ENCODE measurements at places on chromosomes 3 and 15. TPM values are rescaled to one million over a fixed set of nuclear protein-coding genes. Genes with fewer than 3 reads are reported as not detected.

- H3K36me3 ChIP-seq, result no peaks in the 10 kb centered on the region
- no peak overlapping the region for H3K27ac ChIP-seq
- no peak for DNase-seq
- no peaks in the 10 kb centered on the region for H3K27me3 ChIP-seq
- H3K4me3 ChIP-seq, result no peak overlapping the region
Measured at GRCh38 chr15:77784361-77785292, 151.9 kb upstream of the LINGO1 start.

DNA sequence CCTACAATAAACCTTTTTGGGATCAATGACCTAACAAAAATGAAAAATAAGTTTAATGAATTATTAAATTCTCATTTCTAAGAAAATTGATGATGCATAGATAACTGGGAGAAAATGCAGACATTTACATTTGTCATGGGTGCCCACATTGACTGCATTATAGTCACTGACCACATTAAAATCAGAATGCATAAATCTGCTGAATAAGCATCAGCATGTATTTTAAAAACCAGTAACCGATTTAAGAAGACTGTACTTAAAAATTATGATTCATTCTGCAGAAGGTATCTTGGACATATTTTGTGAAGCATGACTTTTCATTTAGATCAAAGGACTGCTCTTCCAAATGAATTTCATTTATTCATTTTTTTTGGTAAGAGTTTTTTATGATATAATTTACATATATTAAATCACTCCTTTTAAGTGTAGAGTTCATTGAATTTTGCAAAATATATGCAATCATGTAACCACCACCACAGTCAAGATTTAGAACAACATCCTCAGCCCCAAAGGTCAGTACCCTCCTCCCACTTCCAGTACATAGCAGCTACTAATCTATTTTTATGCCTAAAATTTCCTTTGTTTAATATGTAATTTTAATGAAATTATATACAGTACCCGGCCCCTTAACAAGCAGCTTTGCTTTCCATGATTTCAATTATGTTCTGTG is 11.8 kb downstream of the KCNH8 start:
- no peak overlapping the region for H3K27ac ChIP-seq
- H3K36me3 ChIP-seq, result no peaks in the 10 kb centered on the region
- no peak overlapping the region for H3K4me3 ChIP-seq
- no peaks in the 10 kb centered on the region for H3K4me1 ChIP-seq
- no peaks in the 10 kb centered on the region for H3K27me3 ChIP-seq

DNA sequence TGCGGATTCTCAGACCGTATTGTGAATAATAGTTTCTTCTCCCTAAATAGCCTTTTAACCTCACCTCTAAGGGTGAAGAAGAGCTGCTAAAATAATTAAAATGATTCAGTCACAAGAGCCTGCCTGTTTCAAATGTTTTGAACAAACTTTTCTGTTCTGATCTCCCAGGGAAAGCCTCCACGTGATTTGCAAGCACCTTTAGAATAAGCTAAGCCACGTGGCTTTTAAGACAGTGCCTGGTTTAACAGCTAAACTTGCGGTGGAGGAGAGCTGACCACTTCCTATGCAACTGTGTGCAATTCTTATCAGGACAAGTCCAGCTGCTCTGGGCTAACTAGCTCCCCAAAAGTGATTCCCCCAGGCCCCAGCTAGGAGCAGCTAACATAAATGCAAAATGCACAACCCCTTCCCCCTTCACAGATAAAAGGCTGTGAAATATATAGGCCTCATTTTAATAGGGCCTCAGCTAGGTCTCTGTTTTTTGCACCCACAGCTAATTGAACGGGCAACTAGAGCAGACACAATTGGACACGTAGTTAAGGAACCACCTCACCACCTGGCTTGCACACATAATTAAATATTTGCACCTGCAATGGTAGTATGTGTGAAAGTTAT is 401.2 kb upstream of the NR2F2 start:
- DNase-seq, result no peak
- H3K4me1 ChIP-seq, result no peaks in the 10 kb centered on the region
- no peak overlapping the region for H3K27ac ChIP-seq
- H3K27me3 ChIP-seq, result no peaks in the 10 kb centered on the region
- H3K36me3 ChIP-seq, result no peaks in the 10 kb centered on the region
- no peak overlapping the region for H3K4me3 ChIP-seq

GRCh38 chr3:39344746-39345344 is 15.3 kb downstream of the CCR8 start:
- no peak overlapping the region for H3K27ac ChIP-seq
- no peaks in the 10 kb centered on the region for H3K36me3 ChIP-seq
- H3K4me1 ChIP-seq, result no peaks in the 10 kb centered on the region
- no peaks in the 10 kb centered on the region for H3K27me3 ChIP-seq
- H3K4me3 ChIP-seq, result no peak overlapping the region
- no peak for DNase-seq

GRCh38 chr3:130661140-130661891 is 85.3 kb downstream of the PIK3R4 start:
- peaks cover 16% of the 10 kb centered on the region for H3K4me1 ChIP-seq
- DNase-seq, result peak; percentile 21
- no peaks in the 10 kb centered on the region for H3K27me3 ChIP-seq
- no peaks in the 10 kb centered on the region for H3K36me3 ChIP-seq
- H3K27ac ChIP-seq, result peak overlapping the region; percentile 25

- no peaks in the 10 kb centered on the region for H3K4me1 ChIP-seq
- no peak for DNase-seq
- no peak overlapping the region for H3K4me3 ChIP-seq
- no peaks in the 10 kb centered on the region for H3K27me3 ChIP-seq
Measured at GRCh38 chr15:28075573-28075972, 23.5 kb downstream of the OCA2 start.

- H3K27me3 ChIP-seq, result no peaks in the 10 kb centered on the region
- no peaks in the 10 kb centered on the region for H3K36me3 ChIP-seq
- no peak for DNase-seq
Measured at GRCh38 chr3:4741106-4741403, 238.2 kb upstream of the BHLHE40 start.

GRCh38 chr3:168249550-168250414 is 154.1 kb upstream of the GOLIM4 start:
- H3K4me3 ChIP-seq, result peak overlapping the region; percentile 44
- DNase-seq, result peak; percentile 19
- no peaks in the 10 kb centered on the region for H3K4me1 ChIP-seq
- peaks cover 21% of the 10 kb centered on the region for H3K27me3 ChIP-seq
- no peaks in the 10 kb centered on the region for H3K36me3 ChIP-seq
- H3K27ac ChIP-seq, result no peak overlapping the region

- no peaks in the 10 kb centered on the region for H3K4me1 ChIP-seq
- no peak for DNase-seq
- no peaks in the 10 kb centered on the region for H3K27me3 ChIP-seq
- H3K4me3 ChIP-seq, result no peak overlapping the region
- H3K27ac ChIP-seq, result no peak overlapping the region
Measured at GRCh38 chr3:18061737-18062656, 319.6 kb upstream of the TBC1D5 start.

DNA sequence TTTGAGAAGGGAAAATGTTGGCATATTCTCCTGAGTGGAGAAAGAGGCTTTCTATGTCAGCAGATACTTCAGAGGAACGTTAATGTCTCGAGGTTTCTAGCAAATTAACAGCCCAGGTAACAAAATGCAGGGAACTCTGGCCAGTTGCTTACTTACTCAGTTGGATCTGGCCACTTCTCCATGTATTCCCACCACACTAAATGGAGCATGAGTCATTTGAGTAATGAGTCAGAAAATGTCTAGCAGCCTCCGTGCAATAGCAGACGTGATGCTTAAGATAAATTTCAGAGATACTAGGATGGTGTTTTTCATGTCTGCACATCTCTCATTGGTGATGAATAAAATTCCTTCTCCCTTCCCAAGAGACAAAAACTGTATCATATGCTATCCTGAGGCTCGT is 671.5 kb downstream of the FHIT start:
- H3K4me3 ChIP-seq, result no peak overlapping the region
- no peaks in the 10 kb centered on the region for H3K36me3 ChIP-seq
- H3K27ac ChIP-seq, result no peak overlapping the region
- H3K4me1 ChIP-seq, result no peaks in the 10 kb centered on the region
- no peaks in the 10 kb centered on the region for H3K27me3 ChIP-seq
- no peak for DNase-seq

GRCh38 chr15:78003539-78004008 is 73.9 kb downstream of the TBC1D2B start:
- peaks cover 15% of the 10 kb centered on the region for H3K4me1 ChIP-seq
- H3K36me3 ChIP-seq, result no peaks in the 10 kb centered on the region
- no peak for DNase-seq
- H3K27ac ChIP-seq, result no peak overlapping the region
- no peaks in the 10 kb centered on the region for H3K27me3 ChIP-seq

DNA sequence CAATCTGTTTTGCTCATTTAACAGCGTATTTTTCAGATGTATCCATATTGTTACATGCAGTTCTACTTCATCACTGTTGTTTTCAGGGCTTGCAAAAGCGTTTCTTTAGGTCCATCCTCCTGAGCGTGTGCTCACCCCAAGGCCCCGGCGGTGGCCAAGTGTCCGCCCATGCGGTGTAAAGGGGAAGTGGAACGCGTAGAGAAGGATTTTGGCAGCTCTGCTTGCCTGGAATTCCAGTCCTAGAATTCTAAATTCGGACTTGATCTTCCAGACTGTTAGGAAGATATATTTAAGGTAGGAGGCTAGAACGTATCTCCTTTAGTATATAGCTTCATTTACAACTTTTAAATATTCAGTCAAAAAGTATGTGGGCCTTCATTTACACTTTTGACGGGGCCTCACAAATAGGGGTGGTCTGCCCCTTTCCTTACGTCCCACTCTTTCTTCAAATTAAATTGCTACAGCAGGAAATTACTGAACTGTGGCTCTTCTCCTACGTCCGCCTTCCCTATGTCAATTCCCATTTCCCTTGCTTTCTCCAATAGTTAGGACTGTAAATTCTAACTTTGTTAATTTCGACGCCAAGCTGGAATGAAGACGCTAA is 609 bp upstream of the TBC1D23 start:
- H3K4me3 ChIP-seq, result peak overlapping the region; percentile 90
- DNase-seq, result peak; percentile 68
- peak overlapping the region; percentile 98 for H3K27ac ChIP-seq
- no peaks in the 10 kb centered on the region for H3K36me3 ChIP-seq
- peaks cover 6% of the 10 kb centered on the region for H3K4me1 ChIP-seq

DNA sequence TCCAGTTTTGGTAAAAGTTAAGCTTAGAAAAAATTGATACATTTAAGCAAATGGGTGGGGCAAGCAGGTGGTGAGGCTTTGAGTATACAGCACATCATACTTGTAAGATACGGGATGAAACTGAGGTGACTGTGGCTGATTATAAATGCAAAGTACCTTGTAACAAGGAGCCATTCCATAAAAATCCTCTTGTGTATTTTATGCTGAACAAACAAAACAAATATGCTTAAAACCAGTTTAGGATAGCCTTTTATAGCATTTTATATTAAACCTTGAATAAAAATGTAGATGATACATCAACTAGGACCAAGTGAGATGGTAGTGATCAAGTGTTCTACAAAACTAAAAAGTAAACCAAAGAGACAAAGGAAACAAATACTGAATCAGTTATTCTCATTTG is 3.4 kb downstream of the PLSCR1 start:
- H3K27me3 ChIP-seq, result no peaks in the 10 kb centered on the region
- H3K4me3 ChIP-seq, result no peak overlapping the region

DNA sequence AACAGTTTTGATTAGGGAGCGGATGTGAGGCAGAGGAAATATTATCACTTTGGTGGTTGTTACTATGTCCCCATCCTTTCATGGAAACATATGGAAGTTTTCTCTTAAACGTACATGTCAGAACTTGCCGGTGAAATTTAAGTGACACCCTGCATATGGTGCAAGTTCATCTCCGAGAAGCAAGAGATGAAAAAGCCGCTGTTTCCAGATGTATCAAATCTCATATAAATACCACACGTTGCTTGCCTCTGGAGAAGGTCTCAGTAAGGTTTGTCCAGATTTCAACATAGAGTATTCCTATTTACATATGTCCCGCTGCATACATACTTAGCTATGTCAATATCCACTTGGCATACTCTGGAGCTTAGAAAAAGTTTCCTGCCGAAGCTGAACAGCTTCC is 172.2 kb upstream of the ICE2 start:
- H3K27ac ChIP-seq, result no peak overlapping the region
- H3K4me1 ChIP-seq, result no peaks in the 10 kb centered on the region
- H3K36me3 ChIP-seq, result no peaks in the 10 kb centered on the region
- DNase-seq, result no peak

- no peak overlapping the region for H3K27ac ChIP-seq
- no peaks in the 10 kb centered on the region for H3K4me1 ChIP-seq
- H3K27me3 ChIP-seq, result no peaks in the 10 kb centered on the region
- H3K4me3 ChIP-seq, result no peak overlapping the region
- no peaks in the 10 kb centered on the region for H3K36me3 ChIP-seq
Measured at GRCh38 chr3:110646496-110646895, 425.1 kb upstream of the NECTIN3 start.

GRCh38 chr15:47397655-47398054 is 319.6 kb upstream of the SEMA6D start:
- no peak for DNase-seq
- H3K27me3 ChIP-seq, result no peaks in the 10 kb centered on the region
- no peak overlapping the region for H3K27ac ChIP-seq
- H3K4me3 ChIP-seq, result no peak overlapping the region

GRCh38 chr3:25820366-25820765 is 30.5 kb downstream of the OXSM start:
- H3K27ac ChIP-seq, result no peak overlapping the region
- H3K4me3 ChIP-seq, result no peak overlapping the region
- no peaks in the 10 kb centered on the region for H3K27me3 ChIP-seq

DNA sequence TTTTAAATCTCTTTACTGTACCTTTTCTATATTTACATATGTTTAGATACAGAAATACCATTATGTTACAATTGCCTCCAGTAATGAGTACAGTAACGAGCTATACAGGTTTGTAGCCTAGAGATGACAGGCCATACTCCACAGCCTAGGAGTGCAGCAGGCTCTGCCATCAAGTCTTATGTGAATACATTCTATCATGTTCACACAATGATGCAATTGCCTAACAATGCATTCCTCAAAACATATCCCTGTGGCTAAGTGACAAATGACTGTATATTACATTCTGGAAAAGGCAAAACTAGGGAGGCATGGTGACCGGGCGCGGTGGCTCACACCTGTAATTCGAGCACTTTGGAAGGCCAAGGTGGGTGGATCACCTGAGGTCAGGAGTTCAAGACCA is 192.4 kb upstream of the IGF1R start:
- H3K27ac ChIP-seq, result no peak overlapping the region
- DNase-seq, result no peak
- no peaks in the 10 kb centered on the region for H3K36me3 ChIP-seq
- H3K4me3 ChIP-seq, result no peak overlapping the region
- no peaks in the 10 kb centered on the region for H3K4me1 ChIP-seq

DNA sequence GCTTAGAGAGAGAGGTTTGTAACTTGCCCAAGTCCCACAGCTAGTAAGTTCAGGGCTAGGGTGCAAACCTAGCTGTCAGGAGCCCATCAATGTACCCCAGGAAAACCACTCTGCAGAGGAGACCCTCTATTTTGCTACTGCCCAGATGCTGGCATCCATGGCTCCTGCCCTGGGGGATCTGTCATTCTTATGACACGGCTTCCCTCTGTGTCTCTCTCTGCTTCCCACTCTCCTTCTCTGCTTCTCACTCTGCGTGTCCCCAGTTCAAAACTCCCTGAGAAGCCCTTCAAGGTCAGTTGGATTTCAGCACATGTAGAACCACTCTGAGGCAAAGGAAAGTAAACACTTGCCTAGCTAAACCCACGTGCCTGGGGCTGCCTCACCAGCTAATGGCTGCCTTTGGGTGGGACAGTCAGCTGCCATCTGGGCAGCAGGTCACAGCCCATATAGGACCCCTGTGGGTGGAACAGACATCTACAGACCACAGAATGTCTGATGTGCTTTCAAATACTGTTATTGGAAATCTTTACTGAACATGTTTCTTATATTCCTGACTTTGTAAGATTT is 29.4 kb upstream of the SLCO2A1 start:
- no peak for DNase-seq
- H3K27me3 ChIP-seq, result no peaks in the 10 kb centered on the region
- no peak overlapping the region for H3K4me3 ChIP-seq

SLC28A1 gene
- total RNA-seq, result 0.21 TPM

ALDH1A2 gene
- 128 TPM for total RNA-seq

RBP2 gene
- total RNA-seq, result not detected

OXTR gene
- 4.4 TPM for total RNA-seq
